ENCODE measurements at places on chromosomes 6 and 20.
A peak's percentile ranks its signal among the peaks of the same experiment; 100 is the strongest.

GRCh38 chr20:35866418-35867202 lies 87.7 kb downstream of the SCAND1 start:
- peak; percentile 28 for DNase-seq

DNA sequence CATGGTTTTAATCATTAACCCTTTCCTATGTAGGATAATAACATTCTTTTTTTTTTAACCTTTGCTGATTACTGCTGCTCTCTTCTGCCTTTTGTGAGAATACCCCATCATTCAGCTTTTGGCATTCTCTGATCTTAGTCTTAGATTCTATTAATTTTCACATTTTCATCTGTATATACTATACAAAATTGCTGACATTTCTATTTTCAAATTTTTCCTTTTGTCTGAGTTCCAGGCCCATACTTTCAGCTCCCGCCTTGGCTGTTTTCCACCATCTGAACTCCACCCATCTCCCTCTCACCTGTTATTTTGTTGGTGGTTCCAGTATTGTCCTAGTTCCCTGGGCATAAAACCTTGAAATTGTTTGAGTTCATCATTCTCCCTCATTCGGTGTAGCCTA lies 59.2 kb downstream of the PKIB start:
- no peak for DNase-seq

- no peak for DNase-seq
Measured at GRCh38 chr6:4899249-4900034, 104.4 kb downstream of the RPP40 start.

DNA sequence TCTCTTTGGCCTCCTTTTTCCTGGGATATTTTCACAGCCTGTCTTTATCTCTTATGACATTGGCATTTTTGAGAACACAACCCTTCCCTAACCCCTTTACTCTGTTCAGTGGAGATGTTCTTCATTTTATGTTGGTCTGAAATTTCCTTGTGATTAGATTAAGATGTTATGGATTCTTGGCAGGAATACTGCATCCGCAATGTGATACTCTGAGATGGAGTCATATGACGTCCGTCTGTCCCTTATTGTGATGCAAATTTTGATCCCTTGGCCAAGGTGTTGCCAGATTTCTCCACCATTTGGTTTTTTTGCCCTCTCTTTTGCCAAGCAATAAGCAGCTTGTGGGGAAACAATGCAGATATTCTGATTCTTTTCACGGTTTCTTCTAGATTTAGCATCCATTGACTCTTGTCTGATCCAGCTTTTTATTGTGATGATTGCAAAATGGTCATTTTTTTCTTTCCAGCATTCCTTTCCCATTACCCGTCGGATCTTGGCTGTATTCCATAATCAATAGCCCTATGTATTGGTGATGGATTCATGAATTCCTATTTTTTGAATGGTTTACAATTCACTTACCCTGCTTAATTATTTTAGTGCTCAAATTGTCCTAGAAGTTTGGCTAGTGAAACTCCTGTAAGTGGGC lies 85.1 kb downstream of the NCOA3 start:
- DNase-seq, result no peak

GRCh38 chr20:10436053-10436699 lies 1.1 kb downstream of the SLX4IP start:
- no peak for DNase-seq

DNA sequence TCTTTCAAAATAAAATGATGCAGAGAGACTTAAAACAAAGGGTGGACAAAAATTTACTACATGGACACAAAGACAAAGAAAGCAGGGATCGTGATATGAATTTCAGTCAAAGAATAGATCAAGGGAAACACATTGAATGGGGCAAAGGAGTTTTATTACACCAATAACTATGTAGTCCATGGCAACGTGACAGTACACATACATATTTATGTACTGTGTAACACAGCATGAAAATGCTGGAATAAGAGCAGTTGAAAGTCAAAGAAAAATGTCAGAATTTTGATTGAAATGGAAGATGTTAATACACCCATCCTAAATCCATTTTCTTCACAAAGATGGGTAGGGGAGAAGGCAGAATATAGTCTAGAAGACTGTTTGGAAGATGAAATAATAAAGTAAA lies 9.4 kb upstream of the RIN2 start:
- no peak for DNase-seq

DNA sequence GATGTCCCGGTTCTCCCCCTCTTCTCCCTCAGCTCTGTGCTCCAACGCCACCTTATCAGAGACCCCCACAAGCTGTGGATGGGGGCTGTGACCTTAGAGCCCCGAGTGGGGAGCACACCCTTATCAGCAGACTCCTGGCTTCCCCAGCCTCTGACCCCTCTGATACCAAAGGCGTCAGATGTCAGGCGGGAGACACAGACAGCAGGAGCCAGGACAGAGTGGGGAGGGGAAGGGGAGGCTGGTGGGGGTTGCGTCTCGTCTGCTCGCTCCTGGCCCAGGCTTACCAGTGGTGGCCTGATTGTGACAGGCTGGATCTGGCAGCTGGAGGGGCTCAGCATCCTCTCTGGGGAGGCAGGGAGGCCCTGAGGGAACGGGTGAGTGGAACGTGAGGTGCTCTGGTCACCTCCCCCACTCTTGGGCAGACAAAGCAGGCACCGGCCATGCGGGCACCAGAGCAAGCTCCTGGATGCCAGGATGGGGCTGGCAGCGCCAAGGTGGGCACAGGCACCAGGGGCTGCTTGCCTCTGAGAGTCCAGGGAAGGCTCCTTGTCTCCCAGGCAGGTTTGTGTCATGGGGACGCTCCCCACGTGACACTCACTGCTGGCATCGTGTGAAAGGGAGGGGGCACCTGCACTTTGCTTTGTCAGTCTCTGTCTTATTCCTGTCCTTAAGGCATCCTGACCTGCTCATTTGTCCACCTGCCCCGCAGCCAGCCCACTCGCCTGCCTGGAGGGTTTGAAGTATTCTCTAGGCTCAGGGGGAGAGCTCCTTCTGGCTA lies 27.8 kb upstream of the GATA5 start:
- no peak for DNase-seq

- DNase-seq, result no peak
Measured at GRCh38 chr6:107806691-107807090, 17.4 kb downstream of the SCML4 start.

GRCh38 chr20:39660226-39660625 lies 698.1 kb downstream of the DHX35 start:
- DNase-seq, result peak; percentile 10

DNA sequence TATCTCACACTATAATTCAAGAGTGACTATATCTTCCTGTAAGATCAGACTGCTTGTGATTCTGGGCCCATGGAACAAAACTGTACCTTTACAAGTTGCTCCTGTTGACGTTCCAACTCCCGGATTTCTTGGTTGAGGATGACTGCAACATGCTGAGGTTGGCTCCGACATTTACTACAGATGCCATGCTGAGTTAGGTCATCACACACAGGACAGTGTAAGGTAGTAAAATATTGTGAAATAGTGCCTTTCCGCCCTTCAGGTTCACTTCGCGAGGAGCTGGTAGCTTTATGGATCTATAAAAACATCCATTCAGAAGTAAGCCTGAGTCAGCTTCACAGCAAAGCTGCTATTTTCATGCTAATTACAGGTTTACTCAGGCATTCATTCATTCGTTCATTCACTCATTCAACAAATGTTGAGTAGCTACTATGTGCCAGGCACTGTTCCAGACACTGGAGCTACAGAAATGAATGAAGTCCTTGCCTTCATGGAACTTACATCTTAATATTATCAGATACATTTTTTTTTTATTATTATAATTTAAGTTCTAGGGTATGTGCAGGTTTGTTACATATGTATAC lies 175.7 kb downstream of the REV3L start:
- DNase-seq, result no peak

DNA sequence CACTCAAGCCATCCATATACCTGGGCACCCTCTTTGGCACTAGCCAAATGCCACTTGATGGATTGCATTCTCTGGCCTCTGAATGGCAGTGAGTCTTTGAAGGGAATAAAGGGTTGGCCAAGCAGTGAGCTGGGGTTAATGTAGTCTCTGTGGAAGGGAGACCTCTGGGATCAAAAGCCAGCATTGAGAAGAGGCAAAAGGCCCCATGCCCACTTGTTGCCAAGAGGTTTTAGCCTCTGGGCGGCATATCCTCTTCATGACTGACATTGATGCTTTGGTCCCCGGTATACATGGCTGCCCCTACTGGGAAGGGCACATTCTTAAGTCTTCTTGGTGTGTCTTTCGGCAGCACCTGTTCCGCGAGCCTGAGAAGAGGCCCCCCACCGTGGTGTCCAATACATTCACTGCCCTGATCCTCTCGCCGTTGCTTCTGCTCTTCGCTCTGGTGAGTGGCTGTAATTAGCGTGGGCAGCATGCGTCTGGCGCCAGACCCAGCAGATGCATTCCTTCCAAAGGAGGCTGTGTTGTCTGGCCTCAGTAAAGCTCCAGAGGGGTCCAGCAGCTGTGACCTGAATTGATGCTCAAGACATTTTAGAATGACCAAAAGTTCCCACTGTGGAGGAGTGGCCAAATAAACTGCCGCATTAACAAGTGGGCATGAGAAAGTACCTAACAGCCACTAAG lies 29.5 kb downstream of the GHRH start:
- DNase-seq, result no peak

GRCh38 chr6:136155191-136155590 lies 94.9 kb downstream of the MTFR2 start:
- DNase-seq, result no peak

DNA sequence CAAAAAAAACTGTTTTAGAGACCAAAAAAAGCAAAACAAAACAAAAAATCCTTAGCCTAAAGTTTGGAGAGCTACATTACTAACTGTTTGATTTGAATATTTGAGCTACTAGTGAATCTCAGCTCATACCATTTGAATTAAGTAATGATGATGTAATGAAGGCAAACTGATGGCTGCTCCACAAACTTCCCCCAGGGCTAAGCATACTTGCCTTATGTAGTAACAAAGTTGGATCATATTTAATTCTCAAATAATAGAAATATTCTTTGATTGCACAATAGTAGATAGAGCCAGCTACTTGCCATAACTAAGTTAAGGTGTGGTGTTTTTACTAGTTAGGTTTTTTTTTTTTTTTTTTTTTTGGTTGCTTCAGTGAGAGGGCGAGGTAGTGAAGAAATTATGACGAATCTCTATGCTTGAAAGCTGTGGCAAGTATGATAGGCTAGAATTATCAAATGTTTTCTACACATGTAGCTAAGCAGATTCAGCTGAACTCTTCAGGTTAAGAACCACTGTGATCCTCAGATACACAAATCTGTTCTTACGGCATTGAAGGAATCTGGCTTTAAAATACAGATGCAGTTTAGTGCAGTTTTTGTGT lies 2.9 kb downstream of the RAB32 start:
- peak; percentile 90 for DNase-seq

- DNase-seq, result no peak
Measured at GRCh38 chr6:56364431-56364826, 117.0 kb upstream of the COL21A1 start.

- peak; percentile 17 for DNase-seq
Measured at GRCh38 chr20:57708694-57709673, 831 bp downstream of the PMEPA1 start.

GRCh38 chr6:112626468-112627082 lies 279.4 kb downstream of the RFPL4B start:
- peak; percentile 83 for DNase-seq

GRCh38 chr6:90386399-90387382 lies 90.0 kb upstream of the BACH2 start:
- no peak for DNase-seq

DNA sequence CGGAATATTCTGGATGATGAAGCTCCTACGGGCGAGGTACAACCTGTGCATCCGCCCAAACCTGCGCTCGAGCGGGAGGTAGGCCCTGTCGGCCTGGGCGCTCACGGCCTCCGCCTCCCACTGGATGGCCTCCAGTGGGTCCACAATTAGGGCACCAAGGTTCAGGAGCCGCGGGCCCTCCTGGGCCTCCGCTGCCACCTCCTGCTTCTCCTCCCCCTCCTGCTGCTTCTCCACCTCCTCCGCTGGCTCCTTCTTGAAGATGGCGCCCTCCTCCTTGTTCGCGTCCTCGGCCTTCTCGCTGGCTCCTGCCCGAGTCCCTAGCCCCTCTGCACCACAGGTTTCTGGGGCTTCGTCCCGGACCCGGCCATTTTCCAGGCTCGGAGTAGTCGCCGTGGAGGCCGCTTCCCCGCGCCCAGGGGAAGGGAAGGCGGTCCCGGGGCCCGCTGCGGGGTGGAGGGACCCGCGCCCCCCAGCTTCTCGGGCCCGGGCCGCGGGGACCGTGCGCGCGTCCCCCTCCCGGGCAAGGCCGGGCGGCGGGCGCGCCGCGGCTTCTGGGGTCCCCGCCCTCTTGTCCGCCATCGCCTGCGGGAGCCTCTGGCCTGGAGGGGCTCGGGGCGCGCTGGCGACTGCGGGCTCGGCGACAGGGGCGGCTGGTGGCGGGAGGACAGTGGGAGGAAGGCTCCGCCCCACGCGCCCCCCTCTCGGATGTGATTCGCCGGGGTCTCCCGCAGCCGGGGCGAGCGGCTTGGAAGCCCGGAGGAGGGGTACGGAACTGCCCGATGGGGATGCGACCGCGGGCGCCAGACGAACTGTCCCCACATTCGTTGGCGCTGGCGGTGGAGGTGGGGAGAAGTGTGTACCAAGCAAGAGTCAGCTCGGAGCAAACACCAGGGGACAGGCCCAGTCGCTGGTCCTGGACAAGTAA lies 17.6 kb downstream of the PLAGL2 start:
- DNase-seq, result peak; percentile 31

- no peak for DNase-seq
Measured at GRCh38 chr20:1904135-1904534, 8.9 kb downstream of the SIRPA start.

DNA sequence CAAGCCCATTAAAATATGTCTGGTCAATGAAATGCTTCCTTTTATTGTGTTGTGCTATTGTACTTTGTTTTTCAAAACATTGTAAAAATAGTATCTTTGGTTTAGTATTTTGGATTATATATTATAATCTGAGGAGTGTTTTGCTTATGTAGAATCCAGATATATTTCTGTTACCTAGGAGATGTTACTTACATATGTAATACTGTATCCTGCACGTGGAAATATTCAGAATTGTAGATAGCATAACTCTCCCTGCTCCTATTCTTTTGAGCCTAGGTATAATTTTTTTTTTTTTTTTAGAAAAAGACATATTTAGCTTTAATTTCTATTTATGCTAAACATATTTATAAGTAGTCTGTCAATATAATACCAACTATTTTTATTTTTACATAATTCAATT lies 130.6 kb downstream of the CD109 start:
- DNase-seq, result no peak

DNA sequence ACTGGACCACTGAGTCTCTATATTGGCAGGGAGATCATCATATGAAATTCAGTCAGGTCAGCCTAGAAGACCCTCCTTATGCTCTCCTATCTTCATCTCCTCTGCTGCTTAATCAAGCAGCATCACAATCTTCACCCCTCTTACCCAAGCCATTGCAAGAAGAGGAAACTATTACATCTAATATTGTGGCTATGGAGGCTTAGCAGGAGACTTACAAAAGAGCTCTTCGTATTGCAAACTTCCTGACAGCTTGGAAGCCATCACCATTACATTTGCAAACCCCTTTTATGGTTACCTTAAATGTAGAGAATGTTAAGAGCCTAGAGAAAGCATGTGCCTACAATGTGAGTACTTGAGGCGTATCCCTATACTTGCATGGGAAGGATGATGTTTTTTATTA lies 87.2 kb upstream of the STXBP5 start:
- DNase-seq, result no peak

GRCh38 chr6:15441215-15441868 lies 195.5 kb downstream of the JARID2 start:
- peak; percentile 86 for DNase-seq
